ENCODE measurements at places on chromosomes 4 and X. TPM values are rescaled to one million over a fixed set of nuclear protein-coding genes. Genes with fewer than 3 reads are reported as not detected.

DNA sequence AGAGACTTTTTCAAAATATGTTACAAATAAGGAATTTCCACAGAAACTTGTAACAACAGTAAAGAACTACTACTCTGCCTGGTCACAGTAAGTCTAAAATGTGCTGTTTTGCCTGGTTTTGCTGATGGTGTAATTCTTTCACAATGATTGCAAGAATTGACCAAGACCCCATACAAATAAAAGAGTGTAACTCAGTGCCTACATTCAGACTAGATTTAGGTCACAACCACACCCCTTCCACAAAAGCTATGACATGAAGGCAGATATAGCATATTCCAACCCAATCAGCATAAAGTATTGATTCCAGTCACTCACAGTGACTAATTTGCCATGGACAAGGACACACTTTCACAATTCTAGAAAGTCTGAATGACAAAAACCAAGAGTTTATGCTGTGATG, 53.7 kb upstream of the TMPRSS11F start:
- no peak for DNase-seq

GRCh38 chrX:39731735-39732134, 366.0 kb downstream of the BCOR start:
- no peak for DNase-seq

- DNase-seq: no peak
Observed at GRCh38 chr4:42637867-42638266, 19.0 kb downstream of the ATP8A1 start.

- DNase-seq: no peak
Observed at GRCh38 chrX:148380650-148381561, 119.5 kb upstream of the AFF2 start.

GRCh38 chr4:138671106-138671505, 344.5 kb upstream of the NOCT start:
- no peak for DNase-seq

DNA sequence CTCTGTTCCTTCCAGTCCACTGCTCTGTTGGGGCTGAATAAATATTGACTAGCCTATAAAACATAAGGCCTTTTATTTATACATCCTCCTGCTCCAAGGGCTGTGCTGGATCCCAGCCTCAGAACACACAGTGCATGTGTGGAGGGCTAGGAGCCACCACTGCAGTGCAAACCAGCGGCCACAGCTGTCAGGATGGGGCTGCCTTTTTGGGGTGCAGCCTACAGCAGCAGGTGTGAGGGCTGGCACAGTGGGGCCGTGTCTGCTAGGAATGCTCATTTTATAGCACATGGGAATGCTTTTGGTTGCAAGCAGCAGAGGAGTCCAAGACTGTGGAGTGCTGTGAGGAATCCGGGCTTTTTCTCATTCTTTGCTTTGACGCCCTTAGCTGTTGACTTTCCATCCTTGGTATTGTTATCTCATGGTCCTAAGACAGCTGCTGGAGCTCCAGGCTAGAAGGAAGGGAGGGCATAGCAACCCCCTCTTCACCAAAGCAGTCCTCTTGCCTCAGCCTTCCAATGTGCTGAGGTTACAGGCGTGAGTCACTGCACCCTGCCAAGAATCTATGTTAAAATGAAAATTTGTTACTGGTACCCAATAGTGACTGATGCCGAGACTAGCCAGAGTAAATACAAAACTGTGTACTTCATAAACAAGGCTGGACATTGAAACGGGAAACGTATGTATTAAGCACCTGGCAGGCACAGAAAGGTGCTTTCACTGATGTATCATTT, 334.3 kb upstream of the GATB start:
- no peak for DNase-seq

- DNase-seq: no peak
Observed at GRCh38 chr4:128770807-128771206, 38.7 kb upstream of the JADE1 start.

DNA sequence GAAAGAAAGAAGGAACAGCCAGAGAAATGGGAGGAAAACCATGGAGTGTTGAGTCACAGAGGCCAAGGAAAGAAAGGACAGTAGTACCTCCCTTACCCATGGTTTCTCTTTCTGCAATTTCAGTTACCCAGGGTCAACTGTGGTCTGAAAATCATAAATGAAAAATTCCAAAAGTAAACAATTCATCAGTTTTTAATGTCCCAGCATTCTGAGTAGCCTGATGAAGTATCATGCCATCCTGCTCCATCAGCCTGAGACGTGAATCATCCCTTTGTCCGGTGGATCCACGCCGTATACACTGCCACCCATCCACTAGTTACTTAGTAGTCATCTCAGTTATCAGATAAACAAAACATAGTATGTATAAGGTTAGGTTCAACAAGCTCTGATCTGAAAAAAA, 114.2 kb downstream of the COMMD8 start:
- DNase-seq: no peak

- DNase-seq: no peak
Observed at GRCh38 chr4:16021804-16022560, 59.0 kb upstream of the FGFBP2 start.

DNA sequence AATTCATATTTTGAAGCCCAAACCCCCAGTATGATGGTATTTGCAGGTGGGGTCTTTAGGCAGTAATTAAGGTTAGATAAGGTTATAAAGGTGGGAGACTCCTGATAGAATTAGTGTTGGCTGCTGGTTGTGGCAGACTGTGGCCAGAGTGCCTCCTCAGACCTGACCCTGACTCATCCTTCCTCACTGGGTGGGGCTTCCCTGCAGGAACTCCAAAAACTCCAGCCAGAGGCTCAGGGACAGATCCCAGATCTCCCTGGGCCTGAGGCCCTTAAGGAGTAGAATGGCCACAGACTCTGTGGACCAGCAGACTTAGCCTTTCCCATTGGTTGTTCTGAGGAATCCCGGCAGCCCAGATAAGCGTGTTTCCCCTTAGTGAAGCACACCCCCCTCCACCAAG, 463.0 kb upstream of the CPEB2 start:
- no peak for DNase-seq

DNA sequence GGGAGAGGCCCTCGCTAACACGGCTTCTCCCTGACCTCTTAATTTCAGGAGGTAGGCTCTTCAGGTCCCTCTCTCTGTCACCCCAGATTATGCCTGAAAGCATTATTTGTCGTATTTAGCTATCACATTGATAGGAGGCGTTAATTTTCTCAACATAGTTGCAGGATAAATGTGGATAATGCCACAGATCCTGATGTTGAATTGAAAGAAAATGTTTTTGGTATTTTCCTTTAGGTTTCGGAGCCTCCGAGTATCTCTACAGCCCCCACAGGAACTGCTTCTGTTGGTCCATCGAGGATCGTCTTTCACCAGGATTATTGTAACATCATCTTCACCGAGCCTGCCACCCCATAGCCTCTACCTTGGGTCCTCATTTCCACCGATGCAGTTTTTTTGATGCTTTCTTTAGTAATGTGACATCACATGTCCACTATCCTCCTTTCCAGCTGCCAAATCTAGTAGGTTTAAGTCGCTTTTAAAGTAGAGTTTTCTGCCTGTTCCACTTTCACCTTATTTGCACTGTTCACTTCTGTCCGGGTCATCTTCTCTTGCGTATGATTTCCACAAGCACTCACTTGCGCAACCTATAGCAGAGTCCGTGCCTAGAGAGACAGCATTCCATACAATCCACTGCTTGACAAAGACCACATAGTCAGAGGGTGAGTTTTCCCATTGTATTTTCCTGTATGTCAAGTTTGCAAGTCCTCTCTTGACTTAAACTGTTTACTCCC, 665 bp downstream of the TIGD2 start:
- DNase-seq: no peak

DNA sequence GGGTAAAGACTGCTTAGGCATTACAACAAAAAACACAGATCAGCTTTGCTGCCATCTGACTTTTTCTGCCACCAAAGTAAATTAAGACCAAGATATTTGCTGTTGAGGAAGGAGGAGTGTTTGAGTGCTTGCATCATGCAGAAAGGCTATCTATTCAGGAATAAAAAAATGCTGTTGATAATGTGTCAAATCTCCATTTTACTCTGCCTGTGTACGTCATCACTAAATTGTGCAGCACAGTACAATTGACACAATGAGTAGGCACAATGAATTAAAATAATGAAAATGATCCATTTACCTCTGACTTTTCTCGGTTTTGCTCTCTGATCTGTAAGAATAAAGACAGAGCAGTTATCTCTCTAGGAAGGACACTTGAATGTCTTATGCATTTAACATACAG, 56.3 kb downstream of the NKX6-1 start:
- DNase-seq: no peak

DNA sequence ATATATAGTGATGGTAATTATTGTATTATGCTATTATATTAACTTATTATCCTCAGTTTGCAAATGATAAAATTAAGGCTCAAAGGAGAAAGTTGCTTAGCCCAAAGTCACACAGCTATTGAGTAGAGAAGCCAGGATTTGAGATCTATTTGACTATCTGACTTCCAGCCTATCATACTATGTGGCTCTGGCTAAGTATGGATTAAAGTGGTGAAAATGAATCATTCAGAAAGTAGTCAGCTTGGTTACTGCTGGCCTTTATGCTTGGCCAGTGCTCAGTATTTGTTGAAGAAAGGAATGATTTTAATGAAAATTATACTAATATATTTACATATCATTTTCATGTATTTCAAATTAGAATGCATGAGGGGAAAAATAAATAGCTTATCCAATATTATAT, 219.8 kb downstream of the SHROOM3 start:
- DNase-seq: no peak

GRCh38 chrX:76147106-76147505, 25.8 kb upstream of the PBDC1 start:
- no peak for DNase-seq

DNA sequence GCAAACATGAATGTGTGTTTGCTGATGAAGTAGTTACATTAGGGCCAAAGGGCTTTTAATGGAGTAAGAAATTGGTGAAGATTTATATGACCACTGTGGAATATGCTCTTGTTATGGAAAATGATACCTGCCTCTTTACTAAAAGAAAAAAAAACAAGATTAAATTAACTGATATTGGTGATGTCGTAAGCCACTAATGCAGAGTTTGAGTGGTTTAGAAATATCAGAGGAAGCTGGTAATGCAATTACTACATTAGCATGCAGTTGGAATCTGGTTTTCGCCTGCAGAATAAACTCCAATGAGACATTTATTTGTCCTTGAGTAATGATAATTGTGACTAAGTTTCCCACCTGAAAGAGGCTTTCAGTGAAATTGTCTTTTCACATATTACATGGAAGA, 597.9 kb downstream of the GALNTL6 start:
- DNase-seq: no peak

GRCh38 chr4:14848229-14848628, 154.1 kb upstream of the CPEB2 start:
- no peak for DNase-seq

- no peak for DNase-seq
Observed at GRCh38 chr4:145819101-145819852, 119.3 kb downstream of the ZNF827 start.

DNA sequence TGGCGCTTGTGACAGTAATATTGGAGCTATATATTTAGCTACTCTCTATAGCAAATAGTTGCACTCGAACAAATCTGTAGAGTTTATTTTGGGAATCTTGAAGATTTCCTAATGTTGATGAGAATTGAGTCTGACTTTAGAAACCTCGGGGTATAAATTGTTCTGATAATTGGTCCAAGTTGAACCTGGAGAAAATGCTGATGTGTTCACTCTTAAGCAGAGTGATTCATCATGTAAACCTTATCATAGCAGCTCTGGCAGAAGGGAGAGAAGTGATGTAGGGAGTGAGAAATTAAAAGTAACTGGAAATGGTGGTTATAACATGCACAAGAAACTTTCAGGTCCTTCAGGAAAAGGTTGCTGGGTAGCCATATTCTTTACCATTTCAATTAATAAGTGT, 16.4 kb upstream of the SLC4A4 start:
- no peak for DNase-seq

- no peak for DNase-seq
Observed at GRCh38 chr4:94181815-94182214, 25.9 kb upstream of the SMARCAD1 start.

DNA sequence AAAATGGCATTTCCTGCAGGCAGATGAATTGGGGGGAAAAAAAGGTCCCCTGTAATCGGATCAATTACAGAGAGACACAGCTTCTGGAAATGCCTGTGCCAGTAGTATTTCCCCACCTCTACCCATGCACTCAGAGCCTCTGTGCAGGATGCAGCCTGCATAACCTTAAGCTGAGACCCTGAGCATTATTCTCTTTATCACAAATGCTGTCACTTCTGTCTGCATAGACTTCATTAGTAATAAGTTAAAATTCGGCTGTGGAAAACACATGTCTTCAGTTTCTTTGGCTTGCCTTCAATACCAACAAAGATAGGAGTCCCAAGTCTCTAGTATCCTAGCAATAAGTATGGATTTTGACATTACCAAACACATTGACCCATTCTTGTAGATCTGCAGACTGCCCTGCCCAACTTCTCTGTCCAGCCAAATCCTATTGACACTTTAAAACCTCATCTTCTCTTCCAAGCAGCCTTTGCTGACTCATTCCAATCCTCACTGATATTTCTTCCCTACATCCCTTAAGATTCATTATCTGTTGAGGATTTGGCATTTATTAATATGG, 70.8 kb downstream of the LUZP4 start:
- DNase-seq: no peak

DNA sequence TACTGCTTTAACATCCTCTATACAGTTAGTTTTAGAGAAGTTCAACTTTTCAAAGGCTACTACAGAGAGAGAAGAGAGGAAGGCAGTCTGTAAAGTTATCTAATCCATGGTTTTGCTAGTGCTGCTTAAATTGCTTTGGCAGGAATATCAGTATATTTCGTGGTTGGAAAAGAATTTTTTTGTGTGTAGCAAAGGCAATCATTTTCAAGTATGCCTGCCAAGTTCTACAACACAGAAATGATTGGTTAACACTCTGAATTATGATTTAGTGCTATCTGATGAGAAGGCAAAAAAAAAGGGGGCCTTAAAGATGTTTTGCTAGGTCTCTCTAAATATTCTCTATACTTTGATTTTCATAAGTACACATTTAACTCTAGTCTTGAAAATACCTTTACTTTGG, 133.1 kb downstream of the JADE1 start:
- DNase-seq: no peak

DNA sequence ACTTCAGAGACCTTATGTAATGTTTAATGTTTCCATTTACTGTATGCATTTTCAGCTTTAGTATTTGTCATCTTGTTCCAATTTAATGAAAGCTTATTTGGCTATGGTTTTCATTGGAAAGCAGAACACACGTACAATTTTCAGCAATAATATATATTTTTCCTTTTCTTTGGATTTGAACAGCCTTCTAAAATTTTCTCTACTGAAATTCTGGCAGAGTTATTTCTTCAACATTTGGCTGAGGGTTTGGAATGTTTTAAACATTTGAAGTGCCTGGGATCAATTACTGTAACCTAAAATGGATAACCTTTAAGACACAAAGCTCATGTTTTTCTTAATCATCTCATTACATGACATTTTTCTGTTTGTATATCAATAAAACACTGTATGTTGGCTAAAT, 156.9 kb downstream of the TENM3 start:
- no peak for DNase-seq

GRCh38 chrX:29468911-29469494, 746.4 kb upstream of the MAGEB2 start:
- DNase-seq: no peak

The ZFP42 gene
- 0.26 TPM for total RNA-seq

The UGT2B11 gene
- not detected for total RNA-seq

The CXCL11 gene
- total RNA-seq: not detected

The NUDT10 gene
- total RNA-seq: not detected

The DMP1 gene
- not detected for total RNA-seq

The HDX gene
- total RNA-seq: 4.5 TPM

The FGF13 gene
- total RNA-seq: 3.2 TPM

The SRPX2 gene
- 39.1 TPM for total RNA-seq

The EVC2 gene
- total RNA-seq: 6.3 TPM

The HPSE gene
- 5.6 TPM for total RNA-seq

The DCX gene
- total RNA-seq: not detected

The ADGRL3 gene
- 4.0 TPM for total RNA-seq

The PPID gene
- 19.7 TPM for total RNA-seq

The FRMD7 gene
- not detected for total RNA-seq
